Epithelial cell of alveolus of lung (primary cell): ENCODE measurements at places on chromosomes 7 and 10. TPM values are rescaled to one million over a fixed set of nuclear protein-coding genes. Genes with fewer than 3 reads are reported as not detected.

The WDR86 gene
- 1.7 and 16.6 TPM in 2 replicates for total RNA-seq

The OR2A25 gene
- total RNA-seq: not detected in 2 replicates

The IL6 gene
- 0.40 and 28.8 TPM in 2 replicates for total RNA-seq

The HPSE2 gene
- total RNA-seq: 0.26 TPM in 1 of 2 replicates, not detected in the other

The DRGX gene
- total RNA-seq: not detected in 2 replicates

The SUN3 gene
- not detected in 2 replicates for total RNA-seq

The CCL26 gene
- total RNA-seq: 0.78 TPM in 1 of 2 replicates, not detected in the other

The ZNF117 gene
- 0.52 and 3.4 TPM in 2 replicates for total RNA-seq

The MYH16 gene
- total RNA-seq: 0.26 TPM in 1 of 2 replicates, not detected in the other

The MRLN gene
- total RNA-seq: not detected in 2 replicates

The DDC gene
- total RNA-seq: 0.24 TPM in 1 of 2 replicates, not detected in the other

The CDHR3 gene
- total RNA-seq: 3.4 TPM in 1 of 2 replicates, not detected in the other

The FAM185A gene
- 3.4 and 12.5 TPM in 2 replicates for total RNA-seq

The SFRP4 gene
- total RNA-seq: 0.39 TPM in 1 of 2 replicates, not detected in the other

The SPDYE16 gene
- total RNA-seq: not detected in 2 replicates

The RPEL1 gene
- 0.13 TPM in 1 of 2 replicates, not detected in the other for total RNA-seq

The SHH gene
- total RNA-seq: 0.52 TPM in 1 of 2 replicates, not detected in the other

The PTPRZ1 gene
- not detected in 2 replicates for total RNA-seq

The PTF1A gene
- not detected in 2 replicates for total RNA-seq

The HABP2 gene
- not detected in 2 replicates for total RNA-seq

The RSPH10B2 gene
- not detected in 2 replicates for total RNA-seq

The CXCL12 gene
- 6.1 and 128 TPM in 2 replicates for total RNA-seq

The SMKR1 gene
- total RNA-seq: not detected in 2 replicates

The LRRD1 gene
- total RNA-seq: 0.26 and 0.56 TPM in 2 replicates

The SFRP5 gene
- 0.32 TPM in 1 of 2 replicates, not detected in the other for total RNA-seq

The MLLT10 gene
- total RNA-seq: 13.7 and 39.4 TPM in 2 replicates

The VWA2 gene
- total RNA-seq: not detected in 2 replicates

The CHCHD3 gene
- 40.1 and 55.7 TPM in 2 replicates for total RNA-seq

The APBB1IP gene
- total RNA-seq: under 0.01 TPM in 1 of 2 replicates, not detected in the other

The GJD4 gene
- not detected in 2 replicates for total RNA-seq

The NOD1 gene
- 4.4 and 7.2 TPM in 2 replicates for total RNA-seq

The OIT3 gene
- total RNA-seq: not detected in 2 replicates

The TMEM270 gene
- not detected in 2 replicates for total RNA-seq

The PRPS1L1 gene
- not detected in 2 replicates for total RNA-seq

The ABCC2 gene
- 1.0 and 3.4 TPM in 2 replicates for total RNA-seq

The CCDC172 gene
- total RNA-seq: not detected in 2 replicates

The TWIST1 gene
- total RNA-seq: 14.5 and 19.9 TPM in 2 replicates

The GRM8 gene
- total RNA-seq: not detected in 2 replicates

The PTN gene
- total RNA-seq: 34.1 and 37.0 TPM in 2 replicates

The COBL gene
- 0.39 TPM in 1 of 2 replicates, not detected in the other for total RNA-seq

The CALCR gene
- 0.13 TPM in 1 of 2 replicates, not detected in the other for total RNA-seq

The EPHB4 gene
- total RNA-seq: 48.5 and 62.8 TPM in 2 replicates

The PLXNA4 gene
- 0.65 and 2.7 TPM in 2 replicates for total RNA-seq

The CRTAC1 gene
- not detected in 2 replicates for total RNA-seq

The SPDYE18 gene
- total RNA-seq: not detected in 2 replicates

The OR2A7 gene
- 0.13 and 0.56 TPM in 2 replicates for total RNA-seq

The SP4 gene
- total RNA-seq: 2.0 and 4.7 TPM in 2 replicates

The ZNF488 gene
- 0.24 and 0.52 TPM in 2 replicates for total RNA-seq

The CCL24 gene
- total RNA-seq: not detected in 2 replicates

The DEPP1 gene
- 11.5 and 18.7 TPM in 2 replicates for total RNA-seq

The CUX1 gene
- total RNA-seq: 36.7 and 74.5 TPM in 2 replicates

The PDIA4 gene
- total RNA-seq: 186 and 471 TPM in 2 replicates

The TEX36 gene
- total RNA-seq: not detected in 2 replicates

The CHRM2 gene
- total RNA-seq: 10.7 and 11.4 TPM in 2 replicates
